Activated effector memory CD4-positive, alpha-beta T cell treated with Interleukin-2 at 50 U/mL for 16 hours (primary cell): ENCODE measurements at places on chromosomes 7 and 10.

DNA sequence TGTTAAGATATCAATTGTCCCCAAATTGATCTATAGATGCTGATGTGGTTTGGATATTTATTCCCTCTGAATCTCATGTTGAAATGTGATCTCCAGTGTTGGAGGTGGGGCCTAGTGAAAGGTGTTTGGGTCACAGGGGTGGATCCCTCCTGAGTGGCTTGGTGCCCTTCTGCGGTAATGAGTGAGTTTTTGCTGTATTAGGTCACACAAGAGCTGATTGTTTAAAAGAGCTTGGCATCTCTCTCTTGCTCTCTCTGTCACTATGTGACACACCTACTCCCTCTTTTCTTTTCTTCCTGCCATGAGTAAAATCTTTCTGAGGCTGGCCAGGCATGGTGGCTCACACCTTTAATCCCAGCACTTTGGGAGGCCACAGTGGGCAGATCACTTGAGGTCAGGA is 98.2 kb upstream of the KAT6B start:
- no peak for DNase-seq

GRCh38 chr10:72242675-72243074 is 26.6 kb upstream of the ASCC1 start:
- DNase-seq, result no peak

- DNase-seq, result no peak
These were observed 33.5 kb upstream of the CADPS2 start for GRCh38 chr7:122919643-122920181.

- no peak for DNase-seq
These were observed 33.0 kb upstream of the GALNTL5 start for GRCh38 chr7:151923097-151923876.

DNA sequence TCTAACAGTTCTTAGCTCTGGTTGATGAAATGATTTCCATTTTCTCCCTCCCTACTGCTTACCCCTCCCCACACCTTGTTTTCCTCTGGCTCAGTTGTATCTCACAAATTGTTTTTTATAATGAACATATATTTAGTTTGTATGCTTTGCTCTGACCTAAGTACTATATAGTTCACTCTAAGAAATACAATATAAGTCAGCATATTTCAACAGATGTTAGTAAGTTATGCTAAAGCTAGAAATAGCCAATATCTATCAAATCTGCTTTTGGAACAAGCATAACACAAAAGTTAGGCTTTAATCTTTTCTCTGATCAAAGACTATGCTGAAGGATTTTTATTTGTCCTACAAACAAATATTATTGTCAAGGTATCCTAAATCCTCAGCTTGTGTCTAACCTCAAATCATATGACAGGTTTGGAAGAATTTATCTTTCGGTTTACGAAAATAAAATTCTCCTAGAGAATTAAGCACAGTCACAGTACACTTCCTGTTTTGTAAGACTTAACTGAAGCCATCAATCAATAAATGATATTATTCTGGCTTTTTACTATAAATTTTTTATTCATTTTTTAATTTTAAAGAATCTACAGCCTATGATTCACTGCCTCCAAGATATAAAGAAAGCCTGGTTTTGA is 67.0 kb downstream of the IMMP2L start:
- DNase-seq, result no peak

DNA sequence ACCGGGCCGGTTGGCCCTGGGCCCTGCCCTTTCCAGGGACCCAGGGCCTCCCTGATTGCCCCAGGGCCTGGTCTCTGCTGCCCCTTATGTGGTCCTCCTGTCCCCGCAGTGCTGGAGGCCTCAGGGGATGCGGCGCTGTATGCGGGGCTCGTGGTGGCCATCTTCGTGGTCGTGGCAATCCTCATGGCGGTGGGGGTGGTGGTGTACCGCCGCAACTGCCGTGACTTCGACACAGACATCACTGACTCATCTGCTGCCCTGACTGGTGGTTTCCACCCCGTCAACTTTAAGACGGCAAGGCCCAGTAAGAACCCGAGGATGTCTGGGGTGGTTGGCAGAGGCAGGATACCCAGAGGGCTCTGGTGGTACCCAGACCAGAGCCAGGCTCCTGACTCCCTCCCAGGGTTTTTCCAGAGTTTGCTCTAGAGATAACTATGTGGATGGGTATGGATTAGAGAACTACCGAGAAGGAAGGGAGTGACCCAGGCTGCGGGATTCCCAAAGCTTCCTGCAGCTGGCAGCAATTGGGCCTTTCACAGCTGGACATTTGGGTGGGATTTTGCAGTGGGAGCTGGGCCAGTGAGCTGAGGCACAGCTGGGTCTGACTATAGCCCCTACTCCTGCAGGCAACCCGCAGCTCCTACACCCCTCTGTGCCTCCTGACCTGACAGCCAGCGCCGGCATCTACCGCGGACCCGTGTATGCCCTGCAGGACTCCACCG is 28.1 kb upstream of the SLC29A3 start:
- DNase-seq, result no peak

DNA sequence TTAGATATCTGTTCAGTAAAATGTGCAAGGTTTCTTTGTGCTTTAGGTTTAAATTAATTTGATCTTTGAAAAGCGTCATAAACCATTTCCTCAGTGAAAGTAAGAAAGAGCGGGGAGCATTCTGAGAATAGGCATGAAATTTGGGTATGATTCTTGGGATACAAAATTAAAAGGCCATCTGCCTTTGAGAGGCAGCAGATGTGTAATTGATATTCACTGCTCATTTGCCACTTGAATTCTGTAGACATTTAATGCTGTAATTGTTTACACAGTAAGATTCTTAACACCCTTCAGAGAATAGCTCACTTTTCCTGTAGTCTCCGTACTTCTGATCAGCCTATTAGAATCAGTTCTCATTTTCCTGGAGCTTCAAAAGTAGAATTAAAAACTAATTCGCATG is 18.7 kb downstream of the FRMD4A start:
- no peak for DNase-seq

DNA sequence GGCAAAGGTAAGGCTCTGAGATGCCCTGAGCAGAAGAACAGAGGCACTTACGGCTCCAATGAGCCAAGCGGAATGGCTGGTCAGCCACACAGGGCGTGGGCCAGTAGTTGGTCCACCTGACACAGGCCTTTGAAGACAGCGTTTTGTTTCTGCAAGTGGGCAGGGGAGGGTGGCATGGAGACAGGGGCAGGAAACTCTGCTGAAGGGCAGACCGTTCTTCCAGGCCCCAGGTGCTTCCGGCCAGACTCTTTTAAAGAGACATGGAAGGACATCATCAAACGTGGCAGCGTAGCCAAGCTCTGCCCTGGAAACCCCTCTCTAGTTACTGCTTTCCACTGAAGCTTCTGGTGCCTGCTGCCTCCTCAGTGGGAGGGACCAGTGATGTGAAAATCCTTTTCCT is 77.5 kb upstream of the KMT2E start:
- no peak for DNase-seq

DNA sequence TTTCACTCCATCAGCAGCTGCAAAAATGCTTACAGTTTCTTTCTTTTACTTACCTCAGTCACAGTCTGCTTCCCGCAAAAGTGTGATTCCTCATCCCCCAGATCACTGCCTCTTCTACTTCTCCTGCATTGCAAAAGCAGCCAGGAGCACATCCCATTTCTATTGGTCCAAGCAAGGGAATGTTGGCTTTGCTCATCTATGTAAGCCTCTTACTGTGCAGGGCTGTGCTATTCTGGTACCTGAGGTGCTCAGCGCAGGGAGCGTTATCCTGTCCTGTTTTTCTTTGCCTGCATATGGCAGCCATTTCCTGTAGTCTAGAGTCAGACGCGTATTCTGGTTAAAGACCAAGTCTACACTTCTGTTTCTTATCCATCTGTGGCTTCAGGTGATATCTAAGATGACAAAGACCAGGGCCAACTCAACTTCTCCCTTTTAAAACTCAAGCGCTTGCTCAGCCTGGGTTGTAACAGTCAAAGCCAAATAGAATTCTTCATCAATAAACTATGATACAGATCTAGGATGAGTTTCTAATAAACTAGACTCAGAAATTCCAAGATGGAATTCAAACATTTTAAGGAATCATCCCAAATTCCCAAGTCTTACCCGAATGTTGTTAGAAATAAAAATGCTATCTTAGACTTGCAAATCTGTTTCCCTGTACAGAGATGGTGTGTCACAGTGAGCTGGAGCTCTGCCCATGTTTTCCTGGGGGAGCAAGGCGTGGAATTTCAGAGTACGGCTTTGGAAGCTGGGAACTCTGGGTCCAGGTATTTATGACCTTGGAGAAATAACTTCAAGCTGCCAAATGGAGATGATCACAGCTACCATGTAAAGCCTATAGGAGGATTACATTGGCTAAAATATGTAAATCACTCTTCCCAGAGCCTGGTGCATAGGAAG is 6.1 kb upstream of the RBM17 start:
- no peak for DNase-seq

DNA sequence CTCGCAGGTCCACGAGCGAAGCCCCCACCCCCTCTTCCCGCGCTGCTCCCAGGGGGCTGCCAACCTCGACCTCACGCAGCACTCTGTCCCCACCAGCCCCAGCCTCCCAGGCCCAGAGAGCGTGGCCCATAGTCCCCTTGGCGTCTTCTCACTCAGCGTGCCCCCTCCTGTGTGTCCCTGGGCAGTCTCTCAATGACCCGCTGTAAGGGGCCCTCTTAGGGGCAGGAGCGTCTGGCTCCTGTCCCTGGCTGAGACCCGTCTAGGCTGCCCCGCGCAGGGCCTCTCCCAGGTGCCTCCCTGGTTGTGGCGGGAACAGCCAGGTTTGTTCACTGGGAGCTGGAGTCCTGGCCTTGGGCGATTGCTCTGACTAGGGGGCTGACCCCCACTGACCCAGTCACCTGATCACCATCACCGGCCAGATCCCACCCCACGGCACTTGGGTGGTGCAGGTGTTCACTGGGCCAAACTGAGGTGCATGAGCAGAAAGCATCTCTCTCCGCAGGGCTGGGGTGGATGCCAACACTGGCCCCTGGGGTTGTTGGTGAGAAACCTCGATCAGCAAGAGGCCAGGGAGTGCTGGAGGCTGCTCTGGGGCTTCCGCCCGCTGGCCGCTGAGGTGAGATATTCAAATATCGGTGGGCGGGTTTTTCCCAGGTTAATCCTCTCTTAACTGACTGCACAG is 12.6 kb upstream of the WDFY4 start:
- no peak for DNase-seq

GRCh38 chr10:79930751-79931150 is 18.2 kb downstream of the SFTPD start:
- no peak for DNase-seq

DNA sequence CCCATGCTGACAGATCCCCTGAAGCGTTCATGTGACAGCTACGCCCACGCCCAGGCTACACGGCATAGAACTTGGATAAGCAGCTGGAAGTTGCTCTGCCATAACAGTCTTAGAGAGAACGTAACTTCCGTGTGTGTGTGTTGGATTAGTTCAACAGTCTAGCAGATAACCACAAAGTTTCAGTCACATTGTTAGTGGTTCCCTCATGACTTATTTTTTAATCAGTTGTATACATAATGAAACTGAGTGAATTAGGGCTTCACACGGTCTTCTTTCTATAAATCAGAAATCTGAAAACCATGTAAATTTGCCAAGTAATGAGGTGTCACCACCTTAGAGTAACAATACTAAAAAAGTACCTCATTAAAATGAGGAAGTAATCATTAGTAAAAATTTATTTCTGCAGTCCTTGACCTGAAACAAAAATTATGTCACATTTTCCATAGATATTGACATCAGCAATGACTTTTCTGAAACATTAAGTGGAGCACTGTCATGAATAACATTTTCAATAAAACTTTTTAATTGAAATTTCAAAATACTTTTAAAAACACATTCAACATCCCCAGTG is 21.7 kb upstream of the MACC1 start:
- no peak for DNase-seq

GRCh38 chr10:132096223-132096622 is 30.5 kb downstream of the JAKMIP3 start:
- DNase-seq, result no peak

- no peak for DNase-seq
These were observed 120.0 kb downstream of the SGMS1 start for GRCh38 chr10:50503661-50504320.

DNA sequence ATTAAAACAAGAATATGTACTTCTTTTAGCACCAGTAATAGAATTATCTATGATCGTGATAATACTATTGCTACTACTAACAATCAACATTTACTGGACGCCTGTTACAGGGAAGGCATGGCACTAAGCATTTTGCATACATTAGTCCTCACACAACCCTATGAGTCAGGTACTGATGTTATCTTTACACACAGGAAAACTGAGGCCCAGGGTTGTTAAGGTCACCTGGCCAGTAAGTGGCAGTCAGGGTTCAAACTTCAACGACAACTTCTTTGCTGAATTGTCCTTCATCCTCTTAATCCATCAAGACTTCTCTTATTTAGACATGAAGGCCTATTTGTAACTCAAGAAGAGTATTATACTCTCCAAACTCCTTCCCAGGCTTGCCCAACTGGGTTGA is 41.9 kb upstream of the ACSL5 start:
- no peak for DNase-seq

GRCh38 chr10:58807629-58808022 is 295.0 kb downstream of the BICC1 start:
- DNase-seq, result no peak

GRCh38 chr10:24643679-24644209 is 79.9 kb downstream of the ARHGAP21 start:
- DNase-seq, result no peak
